ENCODE measurements at places on chromosomes 6 and 20.

DNA sequence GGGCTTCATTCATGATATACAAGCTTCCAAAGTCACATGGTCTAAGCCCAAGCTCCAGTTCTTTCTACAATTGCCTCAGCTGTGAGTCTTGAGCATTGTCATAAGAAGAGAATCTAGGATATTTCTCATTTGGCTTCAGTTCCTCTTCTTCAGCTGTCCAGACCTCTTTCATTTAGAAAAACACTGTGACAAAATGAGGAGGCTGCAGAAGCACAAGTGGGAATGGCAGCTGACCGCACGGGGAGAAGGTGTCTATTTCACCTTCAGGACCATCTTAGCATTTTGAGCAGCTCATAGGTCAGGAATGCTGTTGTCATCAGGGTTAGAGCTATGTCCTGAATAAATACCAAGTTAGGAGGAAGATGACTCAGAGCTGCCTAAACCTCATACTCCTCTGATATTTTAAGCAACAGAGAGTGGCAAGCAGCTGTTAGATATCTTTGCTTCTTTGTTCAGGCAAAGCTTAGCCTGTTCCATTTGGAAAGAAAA lies 390.1 kb upstream of the CITED2 start:
- DNase-seq = no peak

DNA sequence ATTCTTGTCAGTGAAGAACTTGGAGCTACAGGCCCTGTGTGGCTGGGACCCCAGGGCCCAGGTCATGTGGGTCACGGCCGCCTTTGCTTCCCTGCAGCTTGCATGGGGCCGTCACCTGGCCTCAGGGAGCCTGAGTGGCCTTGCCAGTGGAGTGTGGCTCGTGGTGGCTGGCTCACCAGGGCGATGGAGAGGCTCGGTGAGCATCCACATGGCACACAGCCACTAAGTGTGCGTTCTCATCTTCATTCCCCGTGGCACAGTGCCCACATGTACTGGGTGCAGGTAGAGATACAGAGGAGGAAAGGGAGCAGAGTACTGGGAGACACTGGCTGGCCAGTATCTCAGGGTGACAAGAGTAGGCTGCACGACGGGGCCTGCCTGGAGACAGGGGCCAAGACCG lies 21.5 kb downstream of the MANBAL start:
- DNase-seq = no peak

DNA sequence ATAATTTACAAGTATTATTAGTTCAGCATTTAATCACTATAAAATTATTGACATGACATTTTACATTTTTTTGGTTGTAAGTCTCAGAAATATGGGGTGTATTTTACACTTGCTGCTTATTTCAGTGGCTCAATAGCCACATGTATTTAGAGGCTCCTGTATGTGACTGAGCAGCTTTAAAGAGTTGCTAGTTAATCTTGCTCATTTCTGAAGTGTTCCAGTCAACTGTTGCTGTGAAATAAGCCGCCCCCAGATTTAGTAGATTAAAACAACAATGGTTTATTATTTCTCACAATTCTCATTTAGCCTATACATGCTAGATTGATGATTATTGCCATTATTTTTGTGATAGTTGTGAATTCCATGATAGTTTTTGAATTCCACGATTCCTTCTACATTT lies 23.0 kb downstream of the CD109 start:
- no peak for DNase-seq

- DNase-seq = no peak
Measured at GRCh38 chr6:75209184-75209723, 3.4 kb upstream of the COL12A1 start.

- DNase-seq = peak; percentile 68
Measured at GRCh38 chr20:20956513-20956931, 149.6 kb downstream of the LINC00237 start.

DNA sequence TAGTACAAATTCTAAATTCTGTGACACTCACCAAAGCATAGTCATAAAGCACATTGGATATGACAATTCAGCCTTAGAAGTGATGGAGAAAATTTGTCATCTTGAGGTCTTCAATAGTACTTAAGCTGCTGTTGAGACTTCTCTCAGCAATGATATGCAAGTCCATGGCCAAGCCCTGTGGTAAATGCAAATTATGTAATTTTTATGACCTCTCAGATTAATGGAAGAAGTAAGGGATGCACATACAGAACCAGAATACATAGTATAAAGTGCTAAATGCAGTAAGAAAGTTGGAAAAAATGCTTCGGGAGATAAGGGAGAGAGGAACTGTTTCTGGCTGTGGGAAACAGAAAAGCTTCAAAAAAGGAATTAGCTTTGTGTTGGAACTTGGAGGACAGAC lies 700.7 kb downstream of the RNF144B start:
- no peak for DNase-seq

- no peak for DNase-seq
Measured at GRCh38 chr6:35665573-35665972, 23.1 kb downstream of the FKBP5 start.

GRCh38 chr6:85163156-85164080 lies 286.5 kb upstream of the NT5E start:
- DNase-seq = no peak

GRCh38 chr6:63683071-63683603 lies 47.5 kb downstream of the PHF3 start:
- no peak for DNase-seq

- DNase-seq = no peak
Measured at GRCh38 chr6:84623956-84624680, 140.3 kb downstream of the TBX18 start.

GRCh38 chr20:46695892-46696291 lies 6.6 kb upstream of the TP53RK start:
- peak; percentile 89 for DNase-seq

GRCh38 chr20:60354024-60354580 lies 395.9 kb downstream of the CDH26 start:
- DNase-seq = peak; percentile 17

- DNase-seq = peak; percentile 36
Measured at GRCh38 chr6:14258695-14259593, 141.4 kb downstream of the CD83 start.

- no peak for DNase-seq
Measured at GRCh38 chr6:142913036-142913510, 31.9 kb downstream of the HIVEP2 start.

- no peak for DNase-seq
Measured at GRCh38 chr20:59127839-59128238, 35.8 kb upstream of the ZNF831 start.

GRCh38 chr6:153207006-153207405 lies 75.9 kb upstream of the RGS17 start:
- no peak for DNase-seq

DNA sequence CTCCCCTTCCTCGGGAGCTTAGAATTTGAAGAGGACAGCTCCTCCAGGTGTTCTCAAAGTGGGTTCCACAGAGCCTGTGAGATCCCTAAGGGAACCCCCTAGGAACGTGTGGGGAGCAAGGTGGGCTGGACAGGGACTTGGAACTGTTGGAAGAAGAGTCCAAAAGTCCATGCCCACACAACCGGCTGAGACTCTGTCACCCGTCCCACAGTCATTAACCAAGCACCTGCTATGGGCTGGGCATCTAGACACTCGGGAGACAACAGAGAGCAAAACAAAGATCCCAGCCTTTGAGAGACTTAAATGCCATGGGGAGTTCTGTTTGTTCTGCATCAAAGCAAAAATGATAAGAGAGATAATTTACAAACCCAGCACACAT lies 51.9 kb upstream of the SAYSD1 start:
- no peak for DNase-seq

GRCh38 chr6:89566930-89567629 lies 71.5 kb downstream of the LYRM2 start:
- peak; percentile 49 for DNase-seq

GRCh38 chr20:17633850-17634500 lies 48.1 kb downstream of the RRBP1 start:
- no peak for DNase-seq

GRCh38 chr20:33601861-33602260 lies 60.3 kb upstream of the C20orf144 start:
- peak; percentile 33 for DNase-seq

DNA sequence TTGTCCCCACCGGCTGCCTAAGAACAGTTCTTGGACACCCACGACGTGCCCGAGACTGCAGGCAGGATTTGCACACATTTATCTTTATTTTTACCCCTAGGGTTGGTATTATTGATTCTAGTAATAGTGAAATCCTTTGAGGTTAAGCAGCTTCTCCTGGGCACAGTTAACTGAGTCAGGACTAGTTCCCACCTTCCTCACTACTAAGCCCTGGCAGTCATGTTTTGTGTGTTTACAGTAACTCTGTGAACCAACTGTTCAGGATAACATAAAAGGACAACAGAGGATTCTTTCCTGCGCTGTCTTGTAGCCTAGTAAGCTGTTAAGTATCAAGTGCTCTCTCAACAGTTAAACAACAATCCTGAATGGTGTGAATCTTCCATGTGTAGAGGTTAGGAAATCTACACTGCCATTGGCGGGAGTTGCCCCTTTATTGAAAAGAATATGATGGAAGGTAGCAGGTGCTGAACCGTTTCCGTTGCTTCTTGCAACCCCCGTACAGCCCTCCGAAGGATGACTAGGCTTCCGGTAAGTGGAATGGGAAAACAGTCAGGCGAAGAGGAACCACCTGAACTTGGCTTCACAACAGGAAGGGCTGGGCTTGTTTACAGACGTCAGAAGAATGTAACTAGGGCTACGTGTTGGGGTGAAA lies 979 bp upstream of the SOD2 start:
- DNase-seq = peak; percentile 85

- DNase-seq = no peak
Measured at GRCh38 chr20:18665135-18665534, 77.3 kb downstream of the DTD1 start.

DNA sequence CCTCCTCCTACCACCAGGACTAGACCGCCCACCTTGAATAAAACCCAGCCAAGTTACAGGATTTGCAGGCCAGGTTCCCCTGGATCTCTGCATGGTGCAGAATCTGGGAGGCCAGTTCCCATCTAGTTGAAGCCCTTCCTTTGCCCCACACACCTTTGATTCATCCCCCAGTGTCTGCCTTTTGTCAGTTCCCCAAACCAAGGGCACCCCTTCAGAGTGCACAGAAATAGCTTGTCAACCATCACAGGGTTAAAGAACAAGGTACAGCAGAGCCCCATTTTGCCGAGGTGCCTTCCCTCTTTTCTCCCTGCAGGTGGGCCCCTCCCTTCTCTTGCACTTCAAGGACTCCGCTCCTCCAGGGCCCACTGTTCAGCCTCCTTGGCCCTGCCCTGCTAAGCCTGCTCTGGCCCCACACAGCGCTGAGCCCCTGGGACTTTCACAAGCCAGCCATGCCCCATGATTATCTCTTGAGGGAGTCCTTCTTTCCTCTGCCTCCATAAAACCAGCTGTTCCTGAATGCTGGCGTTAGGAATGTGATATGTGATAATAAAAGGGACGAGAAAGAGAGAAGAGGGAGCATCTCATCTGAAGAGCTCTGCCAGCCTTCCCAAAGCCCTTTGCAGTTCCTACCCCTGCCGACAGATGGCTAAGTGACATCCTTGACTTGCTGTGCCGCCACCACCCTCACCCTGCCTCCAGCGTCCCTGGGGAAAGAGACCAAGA lies 280.3 kb downstream of the CDC5L start:
- DNase-seq = no peak

DNA sequence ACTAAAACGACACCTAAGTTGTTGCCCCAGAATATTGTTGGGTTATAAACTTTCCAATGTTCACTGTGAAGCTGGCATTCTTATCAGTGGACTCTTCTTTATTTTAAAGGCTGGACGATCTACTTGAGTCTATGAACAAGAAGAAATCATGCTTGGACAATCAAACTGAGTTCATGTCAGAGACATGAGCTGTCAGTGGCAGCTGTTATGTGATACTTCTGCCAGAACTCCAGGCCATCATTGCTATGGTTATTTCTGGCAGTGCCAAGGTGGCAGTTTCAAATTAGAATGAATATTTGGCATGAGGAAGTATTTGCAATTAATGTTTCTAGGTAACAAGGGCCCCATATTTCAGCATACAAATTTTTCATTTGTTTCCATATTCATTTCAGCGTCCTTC lies 417.3 kb downstream of the LMBRD1 start:
- DNase-seq = no peak

DNA sequence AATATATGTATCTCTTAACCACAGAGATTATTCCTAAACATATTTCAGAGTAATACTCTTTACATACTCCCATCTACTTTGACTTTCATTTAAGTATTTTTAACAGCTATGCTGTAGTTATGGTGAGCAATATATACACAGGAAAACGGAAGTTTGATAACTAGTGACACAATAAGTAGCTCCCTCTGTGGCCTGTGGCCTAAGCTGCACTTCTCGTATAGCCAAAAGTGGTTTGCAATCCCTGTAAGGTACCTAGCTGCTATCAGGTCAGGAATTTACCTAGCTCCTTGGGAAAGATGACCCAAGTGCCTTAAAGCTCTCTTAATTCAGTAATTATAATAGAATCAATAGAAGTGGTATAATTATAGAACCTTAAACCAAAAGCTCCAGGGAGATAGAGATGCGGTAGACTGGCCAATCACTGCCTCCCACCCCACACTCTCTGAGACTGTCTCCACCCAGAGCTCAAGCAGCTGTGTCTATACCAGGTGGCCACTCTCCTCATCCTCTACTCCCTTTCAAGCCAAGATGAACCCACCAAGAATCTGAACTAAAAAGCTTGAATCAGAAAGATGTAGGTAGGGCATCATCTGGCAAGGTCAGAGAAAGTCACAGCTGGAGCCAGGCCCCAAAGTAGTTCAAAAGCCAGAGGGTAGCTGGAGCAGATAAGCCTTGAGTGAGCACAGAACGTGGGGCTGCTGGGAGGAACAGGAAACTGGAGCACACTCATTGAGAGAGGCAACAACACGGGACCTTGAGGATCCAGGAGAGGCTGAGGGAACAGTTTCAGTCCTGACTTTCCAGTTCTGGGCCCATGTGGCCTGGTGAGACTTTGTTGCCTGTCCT lies 84.9 kb upstream of the ASF1A start:
- DNase-seq = no peak

DNA sequence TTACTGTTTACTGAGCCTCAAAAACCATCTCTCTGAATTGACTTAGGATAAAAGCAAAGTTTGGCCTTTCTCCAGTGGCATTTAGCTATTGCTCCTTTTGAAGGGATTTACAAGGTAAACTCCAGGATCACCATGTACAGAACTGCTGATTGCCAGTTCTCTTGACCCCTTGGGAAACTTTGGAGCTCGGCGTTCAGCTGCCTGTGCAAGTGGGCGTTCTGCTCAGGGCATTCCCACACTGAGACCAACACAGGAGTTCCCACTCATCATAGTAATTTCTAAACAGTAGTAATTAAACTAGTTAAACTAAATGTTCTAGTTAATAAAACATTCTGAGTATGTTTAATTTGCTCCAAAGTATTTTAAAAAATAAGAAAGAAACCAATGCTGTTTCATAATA lies 14.9 kb downstream of the KCNQ5 start:
- DNase-seq = no peak
